ENCODE measurements at places on chromosomes 1 and 21.

- DNase-seq, result peak; percentile 95
These were observed at the start of gene COP1 for GRCh38 chr1:176206961-176207902. Gene COP1, minus strand, starts transcription at chr1:176207286. Its CDS starts 308 bp downstream, at chr1:176206978.

GRCh38 chr1:38153778-38154470 lies 107.3 kb upstream of the POU3F1 start:
- no peak for DNase-seq

- DNase-seq, result no peak
These were observed 28.9 kb upstream of the CD5L start for GRCh38 chr1:157870490-157870889.

DNA sequence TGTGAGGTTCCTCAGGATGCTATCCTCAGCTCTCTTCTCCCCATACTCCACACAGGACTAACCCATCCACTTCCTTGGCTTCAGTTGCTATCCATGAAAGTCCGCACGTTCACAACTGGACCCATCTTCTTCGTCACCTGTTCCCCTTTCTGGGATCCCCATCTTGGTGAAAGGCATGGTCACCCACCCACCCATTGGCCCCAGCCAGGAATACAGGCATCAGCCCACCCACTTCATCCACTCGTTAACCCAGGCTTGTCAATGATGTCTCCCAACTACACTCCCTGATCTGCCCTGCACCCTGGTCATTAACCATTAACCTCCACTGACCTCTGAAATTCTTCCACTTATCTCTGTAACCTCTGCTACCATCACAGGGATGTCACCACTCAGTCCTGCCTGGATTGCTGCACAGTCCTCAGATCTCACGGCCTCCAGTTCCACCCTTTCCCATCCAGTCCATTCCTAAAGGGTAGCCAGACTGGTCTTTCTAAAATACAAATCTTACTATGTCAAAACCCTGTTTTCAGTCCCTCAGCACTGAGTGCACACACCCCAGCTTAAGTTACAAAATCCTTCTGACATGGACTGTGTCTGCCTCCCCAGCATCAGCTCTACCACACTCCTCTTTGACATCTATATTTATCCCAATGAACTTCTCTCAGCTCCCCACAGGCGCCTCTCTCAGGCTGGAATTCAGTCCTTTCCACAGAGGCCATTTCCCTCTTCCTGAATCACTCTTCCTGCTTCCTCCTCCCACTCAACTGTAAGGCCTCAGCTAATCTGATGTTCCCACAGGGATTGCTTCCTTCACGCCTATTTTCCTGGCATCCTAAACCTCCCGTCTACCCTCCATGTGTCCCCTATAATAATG lies 10.4 kb downstream of the PGLYRP4 start:
- DNase-seq, result no peak

DNA sequence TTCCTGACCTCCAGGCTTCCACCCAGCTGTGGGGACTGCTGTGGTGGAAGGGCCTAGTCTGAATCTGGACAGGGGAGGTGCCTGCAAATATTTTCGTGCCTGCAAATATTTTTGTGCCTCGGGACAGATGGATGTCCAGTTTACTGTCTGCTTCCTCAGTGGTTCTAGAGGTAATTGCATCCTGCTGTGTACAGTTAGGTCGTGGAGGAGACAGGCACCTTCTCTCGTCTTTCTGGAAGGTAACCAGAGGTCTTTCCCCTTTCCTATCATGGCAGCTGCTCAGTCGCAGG lies 53.8 kb upstream of the TINAGL1 start:
- no peak for DNase-seq

- no peak for DNase-seq
These were observed 13.4 kb downstream of the LAPTM5 start for GRCh38 chr1:30744060-30744756.

GRCh38 chr1:245365095-245366020 lies 210.6 kb downstream of the KIF26B start:
- DNase-seq, result no peak

DNA sequence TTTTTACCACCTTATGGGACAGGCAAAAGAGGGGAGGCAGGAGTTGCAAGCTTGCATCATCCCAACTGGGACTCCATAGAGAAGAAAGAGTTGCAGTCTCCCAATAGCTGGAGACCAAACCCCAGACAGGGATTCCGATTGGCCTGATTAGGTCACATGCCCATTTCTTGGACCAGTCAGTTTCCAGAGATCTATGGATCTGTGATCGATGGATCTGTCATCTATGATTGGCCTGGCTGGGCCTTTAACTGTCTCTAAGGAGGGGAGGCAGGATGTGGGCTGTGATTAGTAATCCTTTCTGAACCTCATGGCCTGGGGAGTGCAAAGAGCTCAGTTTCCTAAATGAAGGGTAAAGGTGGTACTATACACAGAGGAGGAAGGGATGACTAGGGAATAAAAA lies 252.1 kb downstream of the MATN1 start:
- DNase-seq, result no peak

DNA sequence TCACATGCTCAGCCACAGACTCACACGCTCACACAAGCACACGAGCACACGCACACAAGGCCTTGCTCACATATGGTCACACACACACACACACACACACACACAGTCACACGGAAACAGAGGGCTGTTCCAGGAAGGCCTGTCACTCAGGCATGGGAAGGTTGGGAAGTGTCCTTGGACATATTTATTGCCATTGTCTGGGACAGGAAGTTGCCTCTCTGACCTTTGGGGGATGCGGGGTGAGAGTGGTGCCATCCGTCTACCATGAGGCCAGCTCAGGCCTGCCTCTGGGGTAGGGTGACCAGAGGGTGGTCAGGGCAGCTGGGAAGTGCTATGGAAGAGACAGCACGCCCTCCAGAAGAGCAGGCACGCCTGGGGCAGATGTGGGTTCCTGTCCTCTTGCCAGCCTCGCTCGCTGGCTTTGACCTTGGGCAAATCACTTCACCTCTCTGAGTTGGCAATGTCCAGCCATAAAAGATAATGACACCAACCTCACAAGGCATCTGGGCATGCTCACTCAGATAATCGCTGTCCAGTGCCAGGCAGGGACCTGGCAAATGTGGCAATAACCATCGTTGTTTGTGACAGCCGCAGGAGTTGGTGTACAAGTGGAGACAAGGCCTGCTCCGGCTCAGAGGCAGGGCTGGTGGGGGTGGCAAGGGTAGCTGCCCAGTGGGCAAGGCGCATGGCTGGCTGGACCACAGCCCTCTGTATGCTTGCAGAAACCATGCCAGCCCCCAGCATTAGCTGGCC lies 8.0 kb upstream of the GUCA2A start:
- no peak for DNase-seq

DNA sequence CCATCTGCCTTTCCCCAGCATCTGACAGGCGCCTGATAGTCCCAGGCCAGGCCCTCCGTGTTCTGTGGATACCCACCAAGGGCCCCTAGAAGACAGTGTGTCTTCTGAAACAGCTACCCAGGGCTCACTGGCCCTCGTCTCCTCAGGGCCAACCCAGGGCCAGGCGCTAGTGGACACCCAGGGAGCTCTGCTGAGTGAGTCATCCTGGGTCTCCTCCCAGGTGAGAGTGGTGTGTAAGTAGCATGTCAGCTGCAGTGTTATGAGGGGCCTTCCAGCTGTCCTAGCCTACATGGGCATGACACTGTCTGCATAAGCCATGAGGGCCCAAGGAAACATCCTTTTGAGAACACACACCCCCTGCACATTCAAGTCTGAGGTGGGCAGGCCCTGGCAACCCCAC lies 36.7 kb downstream of the CHD5 start:
- no peak for DNase-seq

- no peak for DNase-seq
These were observed 17.1 kb downstream of the ZBTB17 start for GRCh38 chr1:15958793-15959192.

DNA sequence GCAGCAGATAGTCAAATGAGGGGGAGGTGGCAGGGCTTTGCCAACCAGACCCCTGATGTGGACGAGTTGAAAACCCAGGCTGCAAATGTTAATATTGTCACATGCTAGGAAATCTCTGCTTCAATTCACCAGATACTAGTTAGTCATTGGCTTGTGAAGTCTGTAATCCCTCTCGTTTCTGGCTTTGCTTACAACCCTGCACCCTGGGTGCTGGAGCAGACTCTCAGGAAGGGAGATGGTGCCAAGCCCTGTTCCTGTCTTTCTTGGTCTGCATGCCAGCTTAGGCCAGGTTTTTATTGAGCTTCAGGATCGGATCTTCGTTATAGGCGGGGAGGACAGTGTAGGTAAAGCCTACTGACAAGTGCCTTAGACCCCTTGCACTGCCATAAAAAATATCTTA lies 53.3 kb downstream of the MDM4 start:
- no peak for DNase-seq

DNA sequence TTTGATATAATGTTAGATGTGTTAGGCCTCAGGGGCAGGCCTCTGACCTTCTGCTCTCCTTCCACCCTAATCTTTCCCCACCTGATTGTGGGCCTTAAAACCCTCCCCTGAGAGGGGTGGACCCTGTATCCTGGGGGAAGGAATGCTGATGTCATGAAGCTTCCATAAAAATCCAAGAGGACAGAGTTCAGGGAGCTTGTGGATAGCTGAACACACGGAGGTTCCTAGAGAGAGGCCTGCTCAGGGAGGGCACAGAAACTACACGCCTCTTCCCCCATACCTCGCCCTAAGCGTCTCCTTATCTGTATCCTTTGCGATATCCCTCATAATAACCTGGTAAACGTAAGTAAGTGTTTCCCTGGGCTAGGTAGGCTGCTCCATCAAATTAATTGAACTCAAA lies 4.3 kb downstream of the MFN2 start:
- DNase-seq, result no peak

- DNase-seq, result no peak
These were observed 69.5 kb downstream of the SERINC2 start for GRCh38 chr1:31482482-31483011.

DNA sequence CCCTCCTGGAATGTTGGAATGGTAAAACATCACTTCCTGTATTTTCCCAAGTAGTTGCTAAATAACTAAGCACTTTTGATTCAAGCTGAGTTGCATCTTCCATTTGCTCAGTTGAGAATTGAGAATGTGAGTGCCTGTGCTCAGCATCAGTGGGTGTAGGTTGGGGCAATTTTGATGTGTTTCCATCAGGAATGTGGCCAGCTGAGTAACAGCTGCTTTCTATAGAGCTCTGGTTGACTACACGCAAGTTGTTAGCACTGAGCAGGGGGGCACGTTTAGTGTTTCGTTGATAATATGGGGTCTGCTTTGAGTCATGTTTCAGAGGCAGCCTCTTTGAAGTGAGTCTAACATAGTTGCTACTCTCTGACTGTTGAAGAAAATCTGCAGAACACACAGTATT lies 41.5 kb downstream of the LRRC53 start:
- DNase-seq, result no peak

GRCh38 chr1:32426489-32427255 lies 32.4 kb upstream of the BSDC1 start:
- no peak for DNase-seq

DNA sequence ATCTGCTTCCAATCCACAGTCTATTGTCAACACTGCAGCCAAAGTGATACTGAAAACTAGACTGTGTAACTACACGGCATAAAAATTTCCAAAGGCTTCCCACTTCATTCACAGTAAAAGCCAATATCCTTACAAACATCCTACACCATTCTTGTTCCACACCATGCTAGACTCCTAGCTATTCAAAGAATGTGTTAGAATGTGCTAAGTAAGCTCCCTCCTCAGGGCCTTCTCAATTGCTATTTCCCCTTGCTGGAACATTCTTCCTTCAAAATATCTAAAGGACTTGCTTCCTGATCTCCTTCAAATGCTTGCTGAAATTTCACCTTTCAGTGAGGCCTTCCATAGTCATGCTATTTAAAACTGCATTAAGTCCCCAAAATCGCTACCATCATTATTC lies 228.1 kb downstream of the AKT3 start:
- no peak for DNase-seq

GRCh38 chr1:221527302-221527701 lies 214.6 kb downstream of the DUSP10 start:
- no peak for DNase-seq

DNA sequence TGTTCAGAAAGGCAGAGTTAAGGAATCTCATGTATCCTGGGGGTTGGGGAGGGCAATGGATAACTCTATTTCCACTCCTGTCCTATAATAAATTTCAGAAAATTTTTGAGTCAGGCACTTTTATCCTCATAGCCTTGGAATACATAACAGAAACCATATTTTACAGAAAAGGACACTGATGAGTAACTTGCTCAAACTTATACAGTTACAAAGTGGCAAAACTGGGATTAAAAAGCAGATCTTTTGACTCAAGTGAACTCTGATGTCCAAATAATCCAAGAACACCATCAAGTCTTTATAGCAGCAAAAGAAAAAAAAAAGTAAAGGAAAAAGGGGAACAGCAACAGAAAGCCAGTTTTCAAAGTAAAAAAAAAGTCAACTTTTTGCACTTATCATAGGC lies 36.9 kb downstream of the PHC2 start:
- DNase-seq, result no peak

DNA sequence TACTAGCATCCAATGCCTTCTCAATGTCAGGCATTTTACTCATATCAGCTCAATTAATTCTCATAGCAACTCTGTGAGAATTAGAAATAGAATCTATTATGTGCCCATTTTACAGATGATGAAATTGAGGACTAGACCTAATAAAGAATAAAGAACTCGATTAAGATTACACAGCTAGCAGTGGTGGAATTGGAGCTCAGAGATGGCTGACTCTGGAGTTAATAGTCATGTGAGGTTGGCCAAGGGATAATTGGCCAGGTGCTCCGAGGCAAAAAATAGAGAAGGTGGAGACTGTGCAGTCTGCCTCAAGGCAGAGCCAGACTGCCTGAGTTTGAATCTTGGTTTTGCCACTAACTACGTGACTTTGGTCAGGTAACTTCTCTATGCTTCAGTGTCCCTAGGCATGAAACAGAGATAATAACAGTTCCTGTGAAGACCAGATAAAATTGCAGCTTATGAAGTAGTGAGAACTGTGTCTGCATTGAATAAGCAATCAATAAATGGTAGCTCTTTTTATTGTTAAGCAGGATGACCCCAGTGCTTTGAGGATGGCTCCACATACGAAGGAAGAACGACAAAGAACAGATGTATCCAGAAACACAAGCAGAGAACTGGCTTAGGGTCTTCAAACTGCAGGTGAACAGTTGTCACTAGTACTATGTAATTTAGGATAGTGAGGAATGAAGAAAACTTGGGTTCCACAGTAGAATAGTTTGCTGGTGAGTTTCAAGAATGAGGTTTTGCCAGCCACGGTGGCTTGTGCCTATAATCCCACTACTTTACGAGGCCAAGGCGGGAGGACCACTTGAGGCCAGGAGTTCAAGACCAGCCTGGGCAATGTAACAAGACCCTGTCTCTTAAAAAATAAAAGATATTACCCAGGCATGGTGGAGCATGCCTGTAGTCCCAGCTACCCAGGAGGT lies 6.9 kb upstream of the CCSAP start:
- DNase-seq, result no peak

DNA sequence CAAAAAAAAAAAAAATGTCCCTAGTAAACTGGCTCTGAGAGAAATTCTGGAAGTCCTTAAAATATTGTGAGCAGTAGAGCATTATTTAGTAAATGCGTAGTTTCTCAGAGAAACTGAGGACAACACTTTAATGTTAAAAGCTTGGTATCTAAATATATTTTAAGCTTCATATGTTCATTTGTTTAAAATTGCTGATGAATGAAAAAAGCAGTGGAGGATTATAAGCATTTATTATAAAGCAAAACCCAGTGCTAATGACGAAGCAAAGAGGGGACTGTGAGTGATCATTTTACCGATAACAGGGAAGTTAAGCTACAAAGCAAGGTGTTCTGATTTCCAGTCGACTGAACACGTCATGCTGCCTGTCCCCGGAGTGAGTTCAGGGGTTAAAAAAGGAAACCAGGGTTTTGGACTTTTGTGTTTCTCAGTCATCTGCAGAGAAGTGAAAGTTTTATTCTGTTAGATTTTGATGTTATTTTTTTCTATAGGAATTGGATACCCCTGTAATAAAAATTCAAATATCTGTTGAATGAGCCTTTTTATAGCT lies 64.5 kb upstream of the SCCPDH start:
- DNase-seq, result no peak

Data from stimulated activated CD4-positive, alpha-beta T cell treated with anti-CD3 and anti-CD28 coated beads, Interleukin-1b, Interleukin-23, amount 100 ng/mL, for 1 hour (primary cell).